ENCODE measurements at places on chromosomes 4 and X.

- DNase-seq = peak; percentile 74
Measured at GRCh38 chrX:65690057-65690855, 22.8 kb downstream of the MSN start.

DNA sequence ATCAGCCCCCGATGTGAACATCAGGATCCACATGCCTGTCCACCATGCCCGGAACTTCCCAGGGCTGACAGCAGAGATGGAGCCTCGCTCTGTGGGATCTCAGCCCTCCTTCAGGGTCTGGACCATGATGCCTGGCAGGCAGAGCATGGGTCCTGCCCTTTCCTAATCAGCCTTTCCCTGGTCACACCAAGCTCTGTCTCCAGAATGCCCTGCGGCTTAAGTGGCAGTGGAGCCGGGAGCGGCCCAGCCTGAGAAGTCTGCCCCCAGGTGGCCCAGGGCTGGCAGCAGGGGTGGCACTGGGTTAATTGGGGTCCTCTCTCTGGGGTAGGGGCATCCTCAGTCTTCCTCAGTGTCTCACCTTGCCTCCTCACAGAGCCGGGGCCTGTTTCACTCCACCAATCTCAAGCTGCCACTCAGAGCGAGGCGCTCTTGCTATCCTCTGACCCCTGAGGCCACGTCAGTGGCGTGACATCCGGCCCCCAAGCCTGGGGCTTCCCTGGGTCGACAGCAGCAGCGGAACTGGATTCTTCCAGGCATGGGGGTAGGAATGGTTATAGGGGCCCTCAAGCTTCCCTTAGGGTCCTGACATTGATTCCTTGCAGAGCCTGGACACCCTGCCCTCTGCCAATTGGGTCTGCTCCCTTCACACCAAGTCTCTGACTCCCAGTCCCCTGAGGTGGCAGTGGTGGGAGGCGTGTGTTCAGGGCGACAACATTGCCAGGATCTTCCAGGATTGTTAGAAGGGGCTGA is 20.8 kb upstream of the TMEM185A start:
- no peak for DNase-seq

GRCh38 chrX:113743069-113743468 is 840.8 kb upstream of the HTR2C start:
- no peak for DNase-seq

- DNase-seq = no peak
Measured at GRCh38 chrX:106283841-106284240, 115.7 kb downstream of the PWWP3B start.

DNA sequence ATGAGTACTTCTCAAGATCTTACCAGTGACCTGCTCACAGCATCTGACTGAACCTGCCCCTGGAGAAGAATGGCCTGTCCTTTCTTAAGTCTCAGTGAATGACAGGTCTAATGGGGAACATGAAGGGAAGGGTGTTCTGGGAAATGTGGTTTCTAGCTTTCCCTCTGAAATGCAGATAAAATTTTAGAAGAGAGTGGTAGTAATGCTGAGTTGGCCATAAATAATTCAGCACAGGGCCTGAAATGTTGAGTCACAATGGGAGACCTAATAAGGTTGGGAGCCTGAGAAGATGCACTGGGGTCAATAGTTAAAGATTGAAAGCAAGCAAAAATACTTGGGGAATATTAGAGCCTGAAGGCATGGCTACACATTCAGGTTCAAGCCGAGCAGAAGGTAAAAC is 214.9 kb upstream of the ARHGAP24 start:
- no peak for DNase-seq

- DNase-seq = no peak
Measured at GRCh38 chr4:66691101-66691500, 854.2 kb downstream of the CENPC start.

DNA sequence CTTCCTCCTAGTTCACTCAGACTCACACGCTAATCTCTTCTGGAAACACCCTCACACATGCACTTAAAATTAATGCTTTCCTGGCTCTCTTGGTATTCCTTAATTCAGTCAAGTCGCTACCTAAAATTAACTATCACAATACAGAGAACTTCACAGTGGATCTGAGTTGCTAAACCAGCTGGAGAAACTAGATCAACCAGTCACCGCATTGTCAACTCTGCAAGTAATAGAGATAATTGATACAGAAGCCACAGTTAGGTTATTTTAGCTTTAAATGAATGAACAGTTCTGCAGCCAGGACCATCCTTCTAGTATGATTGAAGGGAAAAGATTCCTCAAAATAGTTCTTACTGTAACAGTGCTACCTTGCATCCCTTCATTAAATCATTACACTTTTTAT is 6.0 kb upstream of the TBC1D9 start:
- no peak for DNase-seq

GRCh38 chrX:129636175-129636681 is 18.5 kb downstream of the APLN start:
- no peak for DNase-seq

GRCh38 chr4:75831856-75832405 is 70.3 kb downstream of the PPEF2 start:
- no peak for DNase-seq

GRCh38 chr4:37780444-37781130 is 45.9 kb upstream of the PGM2 start:
- DNase-seq = no peak

DNA sequence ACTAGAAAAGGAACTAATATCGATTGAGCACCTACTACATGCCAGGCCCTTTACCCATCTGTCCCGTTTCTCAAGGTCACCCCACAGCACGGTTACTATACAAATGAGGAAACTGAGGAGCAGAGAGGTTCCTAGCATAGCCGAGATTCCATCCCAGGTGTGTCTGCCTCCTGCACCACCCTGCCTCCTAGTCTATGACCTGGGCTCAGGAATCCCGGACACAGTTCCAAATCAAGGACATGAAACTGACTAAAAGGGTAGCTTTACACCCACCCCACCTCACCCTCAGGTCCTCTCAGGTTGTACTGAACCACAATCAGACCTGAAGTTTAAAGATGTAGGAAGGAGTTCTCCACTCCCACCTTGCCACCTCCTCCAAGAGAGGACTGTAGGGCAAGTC is 55.6 kb downstream of the APBB2 start:
- DNase-seq = no peak

GRCh38 chrX:13826770-13827169 is 9.9 kb upstream of the GPM6B start:
- DNase-seq = no peak

- no peak for DNase-seq
Measured at GRCh38 chr4:95209927-95210326, 338.8 kb downstream of the UNC5C start.

GRCh38 chr4:25903900-25904747 is 9.9 kb upstream of the SMIM20 start:
- no peak for DNase-seq

- DNase-seq = no peak
Measured at GRCh38 chr4:163610648-163611047, 116.2 kb downstream of the TMA16 start.

GRCh38 chr4:161249779-161250440 is 913.9 kb downstream of the FSTL5 start:
- DNase-seq = no peak

DNA sequence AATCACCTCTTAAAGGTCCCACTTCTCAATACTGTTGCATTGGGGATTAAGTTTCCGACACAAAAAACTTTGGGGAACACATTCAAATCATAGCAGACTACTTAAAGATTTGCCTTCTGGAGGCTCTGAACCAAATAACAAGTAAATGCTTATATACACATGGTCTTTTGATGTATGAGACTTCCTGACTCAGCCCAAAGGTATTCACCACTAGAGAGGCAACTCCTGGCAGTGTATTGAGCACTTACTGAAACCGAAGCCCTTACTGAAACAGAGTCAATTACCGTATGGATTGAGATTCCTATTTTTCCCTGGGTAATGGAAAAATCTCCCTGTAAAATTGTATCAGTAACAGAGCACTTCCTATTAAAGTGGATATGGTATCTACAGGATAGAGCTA is 45.4 kb downstream of the ZCCHC13 start:
- DNase-seq = peak; percentile 56

DNA sequence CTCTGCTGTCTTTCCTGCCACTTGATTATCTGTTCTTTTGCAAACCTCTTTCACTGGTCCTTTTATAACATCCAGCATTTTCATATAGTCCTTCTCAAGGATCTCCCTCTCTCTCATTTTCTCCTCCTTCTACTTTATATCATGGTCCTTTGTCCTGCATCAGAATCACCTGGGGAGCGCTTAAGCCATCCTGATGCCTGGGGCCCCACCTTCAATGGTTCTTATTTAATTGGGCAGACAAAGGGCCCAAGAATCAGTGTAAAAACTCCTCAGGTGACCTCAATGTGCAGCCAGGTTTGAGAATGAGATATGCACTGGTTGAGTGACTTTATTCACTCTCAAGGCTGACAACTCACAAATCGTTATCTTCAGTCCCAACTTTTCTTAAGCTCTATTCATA is 283.9 kb downstream of the UNC5C start:
- DNase-seq = no peak

- DNase-seq = no peak
Measured at GRCh38 chr4:8044699-8045098, 105.0 kb upstream of the AFAP1 start.

GRCh38 chrX:32687379-32687778 is 524.0 kb downstream of the DMD start:
- no peak for DNase-seq

DNA sequence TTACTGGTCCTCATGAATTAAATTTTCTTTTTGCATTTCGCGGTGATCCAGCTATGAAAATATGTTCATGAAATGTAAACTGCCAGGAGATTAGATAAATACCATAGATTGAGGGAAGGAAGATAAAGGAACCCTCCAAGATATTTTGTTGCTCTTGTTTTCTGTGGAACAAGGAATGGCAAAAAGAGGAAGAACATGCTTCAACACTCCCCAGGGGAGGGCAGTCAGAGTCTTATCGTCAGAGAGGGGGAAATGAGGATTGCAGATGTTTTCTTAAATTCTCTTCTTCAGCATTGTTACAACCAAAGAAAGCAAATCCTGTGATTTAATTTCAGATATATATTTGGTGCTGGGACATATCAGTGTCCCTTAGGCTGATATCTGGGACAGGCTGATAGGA is 9.5 kb upstream of the SFRP2 start:
- DNase-seq = no peak

- DNase-seq = no peak
Measured at GRCh38 chr4:100063355-100063754, 113.3 kb upstream of the H2AZ1 start.

DNA sequence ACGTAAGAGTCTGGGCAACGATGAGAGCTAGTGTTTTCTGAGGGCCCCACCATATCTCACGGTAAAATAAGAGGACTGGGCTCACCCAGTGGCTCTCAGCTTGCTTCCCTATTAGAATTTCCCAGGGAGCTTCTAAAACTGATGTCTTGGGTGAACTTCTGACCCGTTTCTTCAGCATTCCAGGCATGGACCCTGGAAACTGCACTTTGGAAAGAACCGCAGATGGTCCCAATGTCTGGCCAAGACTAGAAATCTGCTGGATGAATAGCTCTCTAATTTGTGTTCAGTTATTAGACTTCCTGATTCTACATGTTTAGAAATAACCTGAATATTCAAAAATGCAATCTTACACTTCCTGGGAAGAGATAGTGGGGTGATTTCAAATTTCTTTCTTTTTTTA is 127.8 kb downstream of the ANOS1 start:
- DNase-seq = no peak

DNA sequence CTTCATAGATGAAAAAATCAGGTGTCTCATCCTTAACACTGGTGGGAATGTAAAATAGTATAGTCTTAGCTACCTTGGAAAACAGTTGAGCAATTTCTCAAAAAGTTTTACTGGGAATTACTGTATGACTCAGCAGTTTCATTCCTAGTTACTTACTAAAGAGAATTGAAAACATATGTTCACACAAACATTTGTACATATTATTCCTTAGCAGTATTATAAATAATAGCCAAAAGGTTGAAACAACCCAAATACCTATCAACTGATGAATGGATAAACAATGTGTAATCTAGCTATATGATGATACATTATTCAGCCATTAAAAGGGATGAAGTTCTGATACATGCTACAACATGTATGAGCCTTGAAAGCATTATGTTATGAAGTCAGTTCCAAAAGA is 41.7 kb downstream of the RBM46 start:
- DNase-seq = peak; percentile 67

GRCh38 chrX:50211510-50211909 is 6.9 kb downstream of the CCNB3 start:
- DNase-seq = peak; percentile 5

- no peak for DNase-seq
Measured at GRCh38 chr4:102988429-102989020, 31.0 kb downstream of the SLC9B1 start.

DNA sequence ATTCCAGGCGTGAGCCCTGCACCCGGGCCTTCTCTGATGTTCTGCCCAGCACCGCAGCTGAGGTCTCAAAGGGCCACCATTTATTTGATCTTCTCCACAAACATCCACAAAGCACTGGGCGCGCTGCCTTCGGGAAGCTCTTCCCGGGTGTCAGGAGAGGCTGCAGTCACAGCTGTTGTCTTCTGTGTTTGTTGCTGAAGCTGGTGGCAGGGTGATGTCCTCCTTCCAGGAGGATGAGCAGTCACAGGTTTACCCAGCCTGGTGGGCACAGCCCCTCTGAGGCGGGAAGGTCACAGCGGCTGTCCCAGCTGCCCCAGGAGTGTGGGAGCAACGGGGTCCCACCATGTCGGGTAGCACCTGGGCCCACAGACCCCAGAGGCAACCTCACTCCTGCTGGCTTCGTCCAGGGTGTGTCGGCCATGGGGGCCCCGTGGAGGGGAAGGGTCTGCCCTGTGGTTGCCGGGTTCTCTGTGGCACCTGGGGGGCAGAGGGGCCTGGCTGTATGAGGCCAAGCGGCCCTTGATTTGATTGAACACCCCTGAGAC is 27.6 kb downstream of the FGFRL1 start:
- DNase-seq = no peak

DNA sequence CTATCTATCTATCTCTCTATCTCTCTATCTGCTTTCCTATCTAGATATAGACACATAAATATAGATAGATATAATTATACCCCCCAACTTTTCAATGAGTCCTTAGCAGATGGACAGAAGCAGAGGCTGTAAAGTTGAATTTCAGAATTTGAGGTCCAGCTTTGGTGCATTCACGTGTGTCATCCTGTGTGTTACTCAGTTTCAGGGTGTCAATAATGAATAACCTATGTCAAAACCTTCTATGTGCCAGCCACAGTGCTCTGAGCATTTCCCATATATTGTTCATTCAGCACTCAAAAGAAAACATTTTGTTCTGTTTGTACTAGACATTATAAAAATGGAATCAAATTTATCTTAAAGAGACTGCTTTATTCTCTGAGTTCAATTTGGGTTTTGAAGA is 310.0 kb downstream of the ARHGAP24 start:
- DNase-seq = no peak

- no peak for DNase-seq
Measured at GRCh38 chr4:87240341-87240740, 19.9 kb upstream of the KLHL8 start.

DNA sequence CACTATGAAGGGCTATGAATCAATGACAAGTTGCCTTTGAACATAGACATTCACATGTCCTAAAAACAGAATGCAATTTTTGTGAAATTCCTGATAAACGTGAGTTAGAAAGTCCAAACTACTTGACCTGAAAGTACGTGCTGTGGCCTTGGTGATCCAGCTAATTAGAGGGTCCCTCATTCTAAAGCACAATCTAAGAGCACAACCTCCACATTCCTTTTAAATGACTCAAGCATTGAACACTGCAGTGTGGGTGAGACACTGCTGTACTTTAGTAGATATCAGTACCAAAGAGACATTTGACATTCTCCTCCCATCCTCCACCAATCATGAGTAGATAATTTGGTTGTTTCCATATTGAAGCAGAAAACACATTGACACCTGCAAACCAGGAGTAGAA is 73.5 kb downstream of the FAM47B start:
- DNase-seq = no peak

- DNase-seq = no peak
Measured at GRCh38 chr4:11647433-11647832, 218.7 kb upstream of the HS3ST1 start.
